Activated CD8-positive, alpha-beta memory T cell treated with anti-CD3 and anti-CD28 coated beads, Interleukin-2, amount 10 ng/mL, durations not matched to agents 7 days and 5 days (primary cell): ENCODE measurements at places on chromosomes 7 and 10. TPM values are rescaled to one million over a fixed set of nuclear protein-coding genes. Genes with fewer than 3 reads are reported as not detected.

Gene AKR1D1
- total RNA-seq, result not detected

Gene OIT3
- not detected for total RNA-seq

Gene GOLGA7B
- 4.3 TPM for total RNA-seq

Gene CLRN3
- total RNA-seq, result not detected

Gene SMO
- total RNA-seq, result 0.07 TPM
